ENCODE measurements at places on chromosomes 4 and X.
A peak's percentile ranks its signal among the peaks of the same experiment; 100 is the strongest.

DNA sequence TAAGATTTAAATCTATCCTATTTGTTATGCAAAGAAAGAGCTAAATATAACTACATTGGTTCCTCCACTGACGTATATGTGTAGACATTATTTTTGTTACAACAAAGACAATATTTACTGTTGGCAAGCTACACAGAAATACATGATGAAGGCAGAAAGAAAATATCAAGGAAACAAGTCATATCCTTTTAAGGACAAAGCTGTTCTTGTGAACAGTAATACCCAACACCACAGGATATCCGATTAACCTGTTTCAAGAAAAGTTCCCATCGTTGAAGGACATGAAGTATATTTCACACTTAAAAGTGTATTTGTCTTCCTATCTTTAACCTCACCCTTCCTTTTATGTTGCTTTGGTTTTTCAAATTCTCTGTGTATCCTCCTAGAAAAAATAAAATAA, 235.8 kb upstream of the AADAT start:
- DNase-seq: no peak

DNA sequence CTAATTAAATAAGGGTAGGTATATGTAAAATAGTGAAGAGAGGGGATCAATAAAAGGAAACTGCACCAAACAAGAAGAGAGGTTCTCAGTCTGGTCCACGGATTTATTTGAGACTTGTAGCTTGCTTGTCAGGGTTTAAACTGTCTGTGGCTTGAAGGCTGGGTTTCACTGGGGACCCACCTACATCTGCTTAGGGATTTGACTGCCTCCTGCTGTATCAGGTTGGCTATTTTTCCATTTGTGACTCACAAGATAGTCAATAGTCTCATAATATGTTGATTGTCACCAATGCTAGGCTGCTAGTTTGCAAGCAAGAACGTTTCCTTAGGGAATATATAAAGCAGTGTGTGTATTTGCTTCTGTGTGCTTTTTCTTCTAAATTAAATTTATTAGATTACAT, 1950.7 kb upstream of the IGFBP7 start:
- no peak for DNase-seq

GRCh38 chr4:48854982-48855381, 24.1 kb downstream of the OCIAD1 start:
- no peak for DNase-seq

- no peak for DNase-seq
Measured at GRCh38 chrX:32150141-32150540, 1061.2 kb downstream of the DMD start.

DNA sequence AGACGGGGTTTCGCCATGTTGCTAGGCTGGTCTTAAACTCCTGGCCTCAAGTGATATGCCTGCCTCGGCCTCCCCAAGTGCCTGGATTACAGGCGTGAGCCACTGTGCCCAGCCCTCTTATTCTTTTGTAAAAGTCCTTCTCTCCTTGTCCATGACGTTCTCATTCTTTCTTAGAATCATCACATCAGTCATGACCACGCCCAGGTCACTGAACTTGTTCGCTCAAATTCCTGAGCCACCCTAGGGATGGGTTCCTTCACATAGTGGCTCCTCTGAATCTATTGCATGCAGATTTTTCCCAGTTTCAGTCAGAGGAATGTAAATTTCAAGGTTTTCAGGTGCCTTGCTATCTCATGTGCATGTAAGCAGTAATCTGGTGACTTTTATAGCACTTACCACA, 15.7 kb downstream of the JADE1 start:
- no peak for DNase-seq

DNA sequence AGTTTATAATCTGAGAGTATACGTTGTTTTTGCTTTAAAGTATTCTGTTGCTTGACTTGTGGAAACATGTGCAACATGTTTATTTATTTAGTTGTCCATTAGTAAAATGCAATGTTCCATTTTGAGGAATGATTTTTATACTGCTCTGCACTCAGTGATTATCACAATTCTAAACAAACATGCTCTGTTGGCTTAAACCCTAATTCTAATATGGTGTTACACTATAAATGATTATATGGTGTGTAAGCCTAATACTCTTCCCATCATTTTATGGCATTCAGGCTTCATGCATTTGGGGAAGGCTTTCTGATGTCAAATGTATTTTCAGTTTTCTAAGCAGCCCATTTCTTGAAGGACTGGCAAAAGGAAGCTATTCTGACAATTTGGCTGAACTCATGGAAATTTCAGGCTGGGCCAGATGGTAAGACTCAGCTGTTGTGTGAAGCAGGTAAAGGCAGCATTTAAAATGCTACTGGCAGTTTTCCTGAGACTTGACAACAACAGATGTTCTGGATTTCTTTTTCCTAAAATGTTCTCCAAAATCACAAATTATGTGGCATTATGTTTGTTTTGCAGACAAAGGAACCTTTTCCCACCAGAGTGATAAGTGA, 336.7 kb upstream of the GNPDA2 start:
- DNase-seq: no peak

DNA sequence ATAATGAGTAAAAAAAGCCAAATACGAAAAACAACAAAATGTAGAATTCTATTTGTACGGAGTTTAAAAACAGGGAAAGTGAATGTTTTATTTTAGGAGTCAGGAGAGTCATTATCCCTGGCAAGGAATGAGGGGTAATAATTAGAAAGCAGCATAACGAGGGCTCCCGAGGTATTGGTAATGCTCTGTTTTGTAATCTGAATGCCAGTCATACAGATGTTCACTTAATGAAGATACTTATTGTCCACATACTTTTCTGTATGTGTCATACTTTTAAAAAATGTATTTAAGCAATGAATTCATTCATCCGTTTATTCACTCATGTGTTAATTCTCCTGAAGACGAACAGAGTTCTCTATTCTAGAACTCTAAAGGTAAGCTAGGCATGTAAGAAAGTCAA, 87.8 kb upstream of the BMP2K start:
- DNase-seq: no peak

GRCh38 chr4:142563682-142564291, 282.3 kb downstream of the INPP4B start:
- peak; percentile 18 for DNase-seq

DNA sequence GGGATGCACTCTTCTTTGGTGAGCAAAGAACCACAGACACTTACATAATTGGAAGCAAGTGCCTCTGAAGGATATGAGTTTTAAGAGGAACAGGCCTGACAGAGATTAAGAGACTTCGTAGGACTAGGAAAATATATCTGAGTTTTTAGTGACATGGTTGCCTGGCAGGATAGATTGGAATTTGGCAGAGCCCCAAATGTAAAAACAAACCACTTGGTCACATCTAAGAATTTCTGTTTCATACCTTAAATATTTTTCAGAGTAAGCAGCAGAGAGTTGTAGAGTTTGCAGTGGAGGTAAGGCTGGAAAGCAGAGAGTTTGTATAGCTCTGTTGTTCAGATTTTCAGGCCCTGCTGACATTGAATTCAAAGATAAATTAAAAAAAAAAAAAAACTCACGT, 150.1 kb upstream of the MAGEB2 start:
- DNase-seq: peak; percentile 18

DNA sequence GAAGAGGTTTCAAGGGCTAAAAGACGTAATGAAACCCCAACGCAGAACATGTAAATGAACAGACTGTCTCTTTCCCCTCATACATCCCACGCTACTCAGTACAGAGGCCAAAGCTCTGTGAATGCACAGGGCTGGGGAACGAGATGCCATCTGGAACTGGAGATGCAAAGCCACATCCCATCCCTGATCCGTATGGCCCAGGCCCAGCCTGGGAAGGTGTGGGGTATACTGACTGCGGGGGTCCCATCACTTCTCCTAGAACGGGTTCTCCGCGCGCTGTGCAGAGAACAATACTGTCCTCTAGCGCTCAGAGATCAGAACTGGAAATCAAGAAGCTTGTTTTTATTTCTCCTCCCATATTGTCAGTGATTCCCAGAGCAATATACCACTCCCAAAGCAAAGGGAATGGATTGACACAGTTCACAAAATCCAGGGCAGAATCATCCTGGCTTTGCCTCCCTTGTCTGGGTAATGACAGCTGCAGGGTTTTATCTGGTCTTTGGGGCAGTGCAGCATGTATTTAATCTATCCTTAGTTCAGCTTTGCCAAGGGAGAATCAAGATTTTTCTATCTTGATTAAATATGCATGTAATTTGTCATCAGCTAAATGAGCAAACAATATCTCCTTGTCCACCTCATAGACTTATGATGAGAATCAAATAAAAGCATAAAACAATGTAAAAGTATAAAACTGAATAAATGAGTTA, 47.3 kb upstream of the TLR3 start:
- DNase-seq: no peak

DNA sequence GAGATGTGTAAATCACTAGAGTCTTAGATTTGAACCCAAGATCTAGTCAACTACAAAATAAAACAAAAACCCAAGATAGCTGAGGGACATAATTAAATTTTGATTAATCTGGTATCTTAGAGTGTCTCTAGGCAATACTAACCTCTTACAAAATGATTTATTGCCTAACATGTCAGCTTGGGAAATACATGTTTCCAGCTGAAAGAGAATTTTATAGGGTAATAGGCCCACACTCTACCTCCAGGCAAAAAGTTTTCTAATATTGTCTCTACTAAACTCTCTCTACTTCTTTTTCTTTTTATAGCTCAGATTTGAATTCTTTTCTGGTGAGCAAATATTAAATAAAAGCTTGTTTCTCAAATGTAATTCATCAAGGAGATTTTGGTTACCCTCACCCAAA, 263.2 kb downstream of the IL15 start:
- DNase-seq: no peak

GRCh38 chr4:85372966-85373365, 102.0 kb upstream of the ARHGAP24 start:
- no peak for DNase-seq

DNA sequence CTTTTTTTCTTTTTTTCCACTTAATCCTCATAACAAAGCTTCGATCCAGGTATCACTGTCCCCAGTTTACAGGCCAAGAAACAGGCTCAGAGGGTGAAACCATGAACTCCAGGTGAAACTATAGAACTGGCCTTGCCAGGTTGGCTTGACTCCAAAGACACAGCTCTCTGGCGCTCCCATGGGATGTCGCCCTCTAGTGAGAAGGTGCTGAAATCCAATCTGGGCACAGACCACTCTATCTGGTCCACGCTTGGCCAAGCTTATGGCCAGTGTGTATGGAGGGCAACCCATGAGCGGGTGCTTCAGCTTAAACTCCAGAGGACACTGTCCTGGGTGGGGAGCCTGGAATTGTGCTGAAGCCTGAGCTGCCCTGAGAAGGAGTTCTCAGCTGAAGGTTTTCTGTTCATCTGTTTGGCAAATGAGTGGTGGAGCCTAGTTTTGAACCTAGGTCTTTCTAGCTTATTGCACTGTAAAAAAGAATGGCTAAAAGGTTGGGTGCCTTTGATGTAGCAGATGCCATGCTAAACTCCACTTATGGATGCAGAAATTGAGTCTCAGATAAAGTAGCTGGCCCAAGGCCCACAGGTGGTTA, 70.5 kb downstream of the SEL1L3 start:
- DNase-seq: no peak

GRCh38 chrX:110442635-110443034, 84.0 kb downstream of the RTL9 start:
- DNase-seq: no peak

DNA sequence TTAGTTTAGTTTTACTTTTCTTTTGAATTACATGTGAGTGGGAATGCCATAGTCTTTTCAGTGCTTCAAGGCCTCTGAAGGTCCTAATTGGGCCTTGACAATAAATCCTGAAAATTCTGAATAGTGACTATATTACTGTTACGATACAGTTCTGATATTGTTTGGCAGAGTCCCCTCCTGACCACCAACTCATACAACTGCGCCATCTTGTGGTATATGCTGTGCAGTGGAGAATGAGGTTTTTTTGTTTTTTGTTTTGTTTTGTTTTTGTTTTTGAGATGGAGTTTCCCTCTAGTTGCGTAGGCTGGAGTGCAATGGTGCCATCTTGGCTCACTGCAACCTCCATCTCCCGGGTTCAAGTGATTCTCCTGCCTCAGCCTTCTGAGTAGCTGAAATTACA, 56.6 kb upstream of the CHRDL1 start:
- no peak for DNase-seq

- no peak for DNase-seq
Measured at GRCh38 chr4:64564126-64564525, 154.9 kb upstream of the TECRL start.

DNA sequence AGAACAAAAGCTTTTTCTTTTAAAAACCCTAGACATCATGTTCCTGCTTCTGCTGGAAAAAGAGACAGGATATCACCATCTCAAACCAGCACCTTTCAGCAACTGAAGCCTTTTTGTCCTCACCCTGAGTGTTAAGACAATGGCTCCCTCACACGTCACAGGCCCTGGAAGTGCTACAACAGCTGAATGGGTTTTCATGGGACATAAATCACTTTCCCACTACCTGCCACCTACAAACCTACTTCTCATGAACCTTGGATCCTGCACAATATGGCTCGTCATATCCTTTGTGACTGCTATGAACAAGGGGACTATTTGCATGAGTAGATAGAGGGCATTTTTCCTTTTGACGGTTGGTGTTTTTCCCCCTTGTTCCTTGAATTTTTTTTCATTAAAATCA, 93.6 kb downstream of the TSPAN5 start:
- no peak for DNase-seq

DNA sequence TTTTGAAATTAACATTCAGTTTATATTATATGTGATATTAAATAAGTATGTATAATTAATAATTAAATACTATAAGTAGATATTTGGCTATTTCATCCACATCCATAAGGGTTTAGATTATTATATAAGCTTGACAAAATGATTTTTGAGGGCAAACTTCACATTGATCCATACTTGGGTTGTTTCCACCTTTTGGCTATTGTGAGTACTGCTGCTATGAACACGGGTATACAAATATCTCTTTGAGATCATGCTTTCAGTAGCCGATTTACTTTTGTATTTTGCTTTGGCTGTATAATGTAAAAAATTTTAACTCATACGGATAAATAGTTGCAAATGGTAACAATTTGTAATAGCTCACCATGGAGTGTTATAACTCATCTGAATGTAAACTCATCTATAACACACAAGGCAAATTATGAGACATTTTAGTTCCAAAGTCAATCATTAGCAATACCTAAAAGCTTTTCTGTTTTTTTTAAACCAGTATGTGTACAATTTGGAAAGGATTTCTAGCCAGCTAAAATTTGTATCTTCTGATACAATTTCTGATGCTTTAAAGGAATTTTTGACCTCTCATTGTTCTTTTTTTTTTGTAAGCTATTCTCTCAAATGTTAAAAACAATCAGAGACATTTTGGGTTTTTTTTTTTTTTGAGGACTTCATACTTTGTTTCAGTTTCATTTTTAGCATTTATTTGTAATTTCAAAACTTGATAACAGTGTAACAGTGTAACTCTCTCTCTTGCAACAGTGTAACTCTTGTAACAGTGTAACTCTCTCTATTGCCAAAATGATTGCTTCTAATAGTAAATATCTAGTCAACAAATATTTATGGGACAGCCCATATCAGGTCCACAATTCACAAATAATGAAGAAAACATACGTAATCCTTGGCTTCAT, 51.8 kb upstream of the ARX start:
- DNase-seq: no peak

DNA sequence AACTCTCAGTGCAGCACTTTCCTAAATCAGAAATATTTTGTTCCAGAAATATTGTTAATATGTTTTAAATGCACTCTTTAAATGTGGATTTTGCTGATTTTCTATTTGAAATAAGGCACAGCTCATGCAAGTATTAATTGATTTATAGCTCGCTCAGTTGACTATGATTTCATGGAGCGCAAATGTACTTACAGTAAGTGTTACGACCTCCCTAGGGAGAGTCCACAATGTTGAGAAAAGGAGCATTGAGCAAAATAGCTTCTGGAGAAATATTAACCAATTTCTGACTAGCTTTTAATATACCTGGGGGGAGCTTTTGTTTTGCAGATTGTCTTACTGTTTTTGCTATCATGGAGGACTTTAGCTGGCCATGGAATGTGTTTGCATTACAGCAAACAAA, 1687.5 kb downstream of the STIM2 start:
- no peak for DNase-seq

Measured in non-pigmented ciliary epithelial cell (primary cell).